ENCODE measurements at places on chromosomes 12 and 14.

DNA sequence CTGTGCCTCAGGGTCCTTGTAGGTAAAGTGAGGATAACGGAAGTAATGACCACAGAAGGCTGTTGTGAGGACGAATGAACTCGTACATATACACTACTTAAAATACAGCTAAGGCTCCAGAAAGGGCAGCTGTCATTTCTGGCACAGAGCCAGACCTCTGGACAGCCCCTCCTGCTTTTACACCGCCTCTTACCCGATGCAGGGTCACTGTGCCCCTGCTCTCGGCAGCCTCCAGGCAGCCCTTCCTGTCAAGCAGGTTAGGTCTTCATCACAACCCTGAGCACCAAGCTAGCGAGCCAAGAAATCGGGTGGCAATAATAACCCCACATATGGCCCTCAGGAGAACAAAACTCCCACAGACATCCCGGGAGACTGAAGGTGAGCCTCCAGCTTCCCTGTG, 8.5 kb downstream of the TMEM229B start:
- DNase-seq = peak; percentile 75

- DNase-seq = peak; percentile 40
These were observed 660 bp upstream of the MCRS1 start for GRCh38 chr12:49568442-49569162.

DNA sequence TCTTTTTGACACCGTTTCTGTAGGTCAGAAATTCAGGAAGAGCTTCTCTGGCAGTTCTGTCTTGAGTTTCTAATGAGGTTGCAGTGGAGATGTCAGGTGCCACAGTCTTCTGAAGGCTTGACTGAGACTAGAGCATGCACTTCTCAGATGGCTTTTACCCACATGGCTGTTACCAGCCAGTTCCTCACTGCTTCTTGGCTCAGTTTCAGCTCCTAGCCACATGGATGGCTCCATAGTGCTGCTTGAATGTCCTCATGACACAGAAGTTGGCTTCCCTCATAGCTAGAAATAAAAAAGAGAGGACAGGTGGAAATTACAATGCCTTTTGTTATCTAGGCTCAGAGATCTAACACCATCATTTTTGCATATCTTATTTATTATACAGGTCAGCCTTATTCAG, 38.1 kb upstream of the SLC2A13 start:
- peak; percentile 2 for DNase-seq

GRCh38 chr12:102682366-102683289, 202.3 kb upstream of the IGF1 start:
- DNase-seq = no peak

GRCh38 chr14:47278233-47278842, 397.1 kb downstream of the MDGA2 start:
- peak; percentile 72 for DNase-seq

DNA sequence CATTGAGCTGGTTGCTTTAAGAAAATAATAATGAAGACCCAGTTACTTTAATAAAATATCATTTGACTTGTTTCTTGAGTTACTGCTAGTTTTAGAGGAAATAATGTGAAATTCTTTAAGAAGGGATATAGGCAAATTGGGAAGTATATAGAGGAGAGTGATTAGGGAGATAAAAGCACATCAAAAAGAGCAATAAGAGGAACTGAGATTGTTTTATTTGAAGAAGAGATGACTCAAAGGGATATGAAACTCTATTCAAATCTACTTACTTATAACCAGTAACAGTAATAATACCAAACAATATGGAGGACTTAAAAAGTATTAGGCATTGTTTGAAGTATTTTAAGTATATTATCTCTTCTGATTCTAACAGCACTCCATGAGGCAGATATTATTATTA, 37.1 kb downstream of the LRRK2 start:
- no peak for DNase-seq

GRCh38 chr14:23610815-23611289, 25.3 kb upstream of the DHRS2 start:
- DNase-seq = no peak

- peak; percentile 30 for DNase-seq
These were observed 116.5 kb downstream of the GPHN start for GRCh38 chr14:66624336-66624937.

- peak; percentile 15 for DNase-seq
These were observed 756.5 kb upstream of the TBX3 start for GRCh38 chr12:115440438-115440837.

GRCh38 chr12:69095765-69096477, 143.4 kb upstream of the CPSF6 start:
- peak; percentile 5 for DNase-seq

DNA sequence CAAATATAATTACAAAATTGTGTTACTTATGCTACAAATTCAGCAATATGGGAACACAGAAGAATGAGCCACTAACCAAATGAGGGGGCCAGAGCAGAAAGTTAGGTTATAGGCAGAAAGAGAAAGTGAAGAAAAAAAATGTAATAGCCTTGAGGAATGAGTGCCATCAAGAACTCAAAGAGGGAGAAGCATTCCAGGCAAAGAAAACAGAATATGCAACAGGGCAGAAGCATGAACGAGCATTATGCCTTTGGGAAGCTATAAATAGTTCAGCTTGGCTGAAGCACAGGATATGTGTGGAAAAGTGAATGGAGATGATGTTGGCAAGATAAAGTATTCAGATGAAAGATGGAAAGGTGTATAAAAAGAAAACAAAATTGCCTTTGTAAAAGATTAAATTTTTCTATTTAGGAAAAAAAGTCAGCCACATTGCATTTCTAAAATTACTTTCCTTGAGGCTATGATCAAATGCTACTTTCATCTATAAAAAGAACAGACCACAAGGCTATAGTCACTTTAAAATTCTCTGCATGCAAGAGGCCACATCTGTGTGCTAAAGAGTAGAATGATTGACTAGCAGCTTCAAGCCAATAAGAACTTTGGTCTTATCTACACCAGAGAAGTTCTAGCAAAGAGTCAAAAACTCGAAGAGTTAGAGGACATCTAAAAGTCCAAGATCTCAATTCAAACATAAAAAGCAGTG, 193.6 kb upstream of the GARIN6 start:
- DNase-seq = no peak

DNA sequence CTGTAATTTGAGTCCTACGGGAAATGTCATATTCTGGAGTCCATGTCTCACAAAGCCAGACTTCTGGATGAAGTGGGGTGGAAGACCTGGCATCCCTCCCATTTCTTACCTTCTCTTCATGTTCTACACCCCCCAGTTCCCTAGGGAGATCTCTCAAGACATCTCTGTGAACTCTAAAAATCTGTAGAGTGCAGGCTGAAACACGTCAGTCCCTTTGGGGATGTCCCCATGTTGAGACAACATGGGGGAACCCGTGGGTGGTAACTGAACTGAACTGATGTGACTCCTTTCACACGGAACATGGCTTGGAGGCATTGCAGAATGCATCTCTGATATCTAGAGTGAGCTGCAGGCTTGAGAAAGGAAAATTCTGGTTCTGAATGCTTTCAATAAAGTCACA, 15.2 kb downstream of the SERPINA12 start:
- no peak for DNase-seq

DNA sequence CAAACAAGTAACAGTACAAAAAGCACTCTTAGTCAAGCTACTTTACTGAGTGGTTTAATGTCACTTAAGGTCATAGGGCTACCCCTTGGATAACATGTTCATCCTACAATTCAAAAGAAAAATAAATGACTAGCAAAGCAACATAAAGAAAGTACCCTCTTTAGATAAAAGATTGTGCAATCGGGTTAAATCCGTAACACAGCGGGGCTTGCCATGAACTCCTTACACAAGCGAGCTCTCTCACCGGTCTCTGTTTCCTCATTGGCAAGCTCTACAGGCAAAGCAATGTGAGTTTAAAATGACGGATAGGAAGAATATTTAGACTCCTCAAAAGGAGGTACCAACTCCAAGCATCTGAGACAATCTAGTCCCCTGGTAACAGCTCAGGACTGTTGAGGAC, 140.6 kb downstream of the EGLN3 start:
- no peak for DNase-seq

DNA sequence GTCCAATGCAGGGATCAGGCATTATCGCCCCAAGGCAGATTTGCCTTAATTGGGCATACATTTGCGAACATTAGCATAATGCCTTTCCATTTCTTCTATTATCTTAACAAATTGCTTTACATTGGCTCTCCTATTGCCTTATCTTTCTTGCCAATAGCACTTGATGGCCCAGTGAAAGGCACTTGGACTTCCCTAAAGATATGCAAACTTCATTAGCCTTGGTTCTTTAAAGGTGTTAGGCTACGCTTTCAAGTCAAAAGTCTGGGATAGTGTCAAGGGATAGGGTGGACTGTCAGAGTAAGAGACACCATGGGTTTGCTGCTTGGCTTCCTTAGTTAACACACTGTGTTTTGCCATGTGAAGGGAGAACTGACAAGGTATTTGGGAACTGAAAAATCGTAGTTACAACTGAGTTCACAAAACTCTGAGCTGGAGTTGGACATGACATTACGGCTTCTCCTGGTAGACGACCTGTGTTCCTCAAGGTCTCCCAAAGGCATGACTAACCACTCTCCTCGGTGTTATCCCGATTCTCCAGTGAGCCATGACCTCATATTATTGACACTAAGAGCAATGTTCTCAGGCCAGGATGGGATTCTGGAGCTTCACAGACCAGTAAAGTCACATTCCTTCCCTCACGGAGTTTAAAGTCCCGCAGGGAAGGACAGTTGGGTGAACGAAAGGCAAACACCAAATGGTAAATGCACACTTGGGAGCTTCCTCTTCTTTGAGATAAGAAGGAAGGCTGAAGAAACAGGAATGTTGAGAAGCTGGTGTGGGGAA, 65.2 kb downstream of the TBC1D30 start:
- no peak for DNase-seq

- no peak for DNase-seq
These were observed 117.4 kb downstream of the ADAMTS20 start for GRCh38 chr12:43434614-43435013.

DNA sequence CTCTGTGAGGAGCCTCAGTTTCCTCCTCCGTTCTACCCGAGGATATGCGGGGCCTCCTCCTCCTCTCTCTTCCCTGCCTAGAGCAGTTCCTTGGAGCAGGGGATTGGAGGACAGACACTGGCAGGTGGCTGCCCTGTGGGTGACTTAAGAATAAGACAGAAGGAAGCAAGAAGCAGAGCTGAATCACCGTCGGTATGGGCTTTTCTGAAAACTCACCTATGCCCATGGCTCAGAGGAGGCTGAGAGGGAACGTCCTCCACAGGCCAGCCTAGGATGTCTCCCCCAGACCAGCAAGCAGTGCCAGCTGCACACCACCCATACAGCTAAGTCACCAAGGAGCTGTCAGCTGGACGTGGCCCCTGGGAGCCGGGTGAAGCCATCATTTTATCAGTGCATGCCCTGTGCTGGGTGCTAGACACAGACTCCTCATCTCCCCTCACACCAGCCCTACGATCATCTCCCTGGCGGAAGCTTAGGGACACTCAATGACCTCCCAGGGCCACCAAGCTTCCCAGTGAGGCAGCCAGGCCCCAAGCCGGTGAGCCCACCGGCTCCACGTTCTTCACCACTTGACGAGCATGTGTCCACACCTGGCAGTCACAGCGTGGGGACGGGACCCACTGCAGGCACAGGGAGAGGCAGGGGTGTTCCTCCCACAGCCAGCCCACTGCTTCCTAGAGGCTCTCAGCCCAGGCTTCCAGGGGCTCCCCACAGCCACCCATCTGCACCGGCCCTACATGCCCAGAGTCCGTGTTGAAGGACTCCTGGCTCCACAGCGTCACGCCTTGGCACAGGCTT, 21.4 kb downstream of the ITPK1 start:
- no peak for DNase-seq

All from NCI-H69 (cell line).